ENCODE measurements at places on chromosomes 2 and 18.

DNA sequence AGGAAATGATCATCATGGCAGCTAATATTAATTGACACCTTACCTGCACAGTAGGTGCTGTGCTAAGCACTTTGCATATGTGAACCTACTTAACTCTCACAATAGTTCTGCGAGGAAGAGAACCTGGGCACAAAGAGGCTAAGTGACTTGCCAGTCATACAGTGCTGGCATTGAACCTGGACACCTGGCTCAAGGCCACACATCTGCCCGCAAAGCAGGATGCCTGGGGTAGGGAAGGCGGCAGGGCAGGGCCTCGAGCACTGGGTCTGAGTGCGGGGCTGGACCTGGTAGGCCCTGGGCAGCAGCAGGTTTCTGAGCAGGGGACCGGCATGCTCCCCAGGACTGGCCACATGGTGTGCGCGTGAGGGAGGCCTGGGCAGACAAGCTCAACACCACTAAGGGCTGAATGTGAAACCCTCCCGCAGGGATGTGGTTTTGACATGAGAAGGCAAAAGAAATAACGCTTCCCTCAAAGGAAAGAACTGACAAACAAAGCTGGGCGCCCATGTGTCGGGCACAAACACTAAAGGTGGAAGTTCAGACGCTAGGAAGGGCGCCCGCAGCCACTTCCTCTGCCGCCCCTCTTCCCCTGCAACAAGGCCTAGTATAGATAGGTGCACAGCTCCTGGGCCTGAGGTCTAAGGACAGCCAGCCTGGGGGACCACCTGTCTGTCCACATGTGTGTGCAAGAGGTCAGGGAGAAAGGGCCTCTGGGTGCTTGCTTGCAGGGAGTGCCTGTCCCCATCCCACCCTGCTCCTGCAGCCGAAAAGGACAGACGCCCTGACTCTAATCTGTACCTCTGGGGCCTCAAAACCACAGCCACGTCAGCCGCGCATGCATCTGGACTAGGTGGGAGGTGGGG, 92.5 kb downstream of the ZFP36L2 start:
- DNase-seq, result peak; percentile 49

DNA sequence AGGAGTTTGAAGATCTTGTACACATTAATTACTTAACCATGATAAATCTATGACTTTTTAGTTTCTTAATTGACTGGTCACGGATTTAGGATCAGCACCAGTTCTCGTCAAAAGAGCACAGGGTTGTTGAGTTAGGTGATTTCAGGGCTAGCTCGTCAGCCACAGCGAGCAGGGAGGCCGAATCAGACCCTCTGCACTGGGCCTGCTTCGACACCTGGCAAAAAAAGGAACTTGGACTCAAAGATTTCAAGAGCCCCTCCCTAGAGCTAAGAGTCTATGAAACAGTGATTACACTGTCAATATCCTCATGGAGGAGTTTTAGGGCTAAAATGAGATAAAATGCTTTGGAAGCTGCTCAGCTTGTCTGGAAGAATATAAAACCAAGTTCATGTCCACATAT, 4.6 kb upstream of the SERTAD2 start:
- no peak for DNase-seq

- DNase-seq, result no peak
Observed at GRCh38 chr2:42073739-42074503, 26.1 kb downstream of the PKDCC start.

- no peak for DNase-seq
Observed at GRCh38 chr18:9716780-9717563, 8.9 kb downstream of the RAB31 start.

DNA sequence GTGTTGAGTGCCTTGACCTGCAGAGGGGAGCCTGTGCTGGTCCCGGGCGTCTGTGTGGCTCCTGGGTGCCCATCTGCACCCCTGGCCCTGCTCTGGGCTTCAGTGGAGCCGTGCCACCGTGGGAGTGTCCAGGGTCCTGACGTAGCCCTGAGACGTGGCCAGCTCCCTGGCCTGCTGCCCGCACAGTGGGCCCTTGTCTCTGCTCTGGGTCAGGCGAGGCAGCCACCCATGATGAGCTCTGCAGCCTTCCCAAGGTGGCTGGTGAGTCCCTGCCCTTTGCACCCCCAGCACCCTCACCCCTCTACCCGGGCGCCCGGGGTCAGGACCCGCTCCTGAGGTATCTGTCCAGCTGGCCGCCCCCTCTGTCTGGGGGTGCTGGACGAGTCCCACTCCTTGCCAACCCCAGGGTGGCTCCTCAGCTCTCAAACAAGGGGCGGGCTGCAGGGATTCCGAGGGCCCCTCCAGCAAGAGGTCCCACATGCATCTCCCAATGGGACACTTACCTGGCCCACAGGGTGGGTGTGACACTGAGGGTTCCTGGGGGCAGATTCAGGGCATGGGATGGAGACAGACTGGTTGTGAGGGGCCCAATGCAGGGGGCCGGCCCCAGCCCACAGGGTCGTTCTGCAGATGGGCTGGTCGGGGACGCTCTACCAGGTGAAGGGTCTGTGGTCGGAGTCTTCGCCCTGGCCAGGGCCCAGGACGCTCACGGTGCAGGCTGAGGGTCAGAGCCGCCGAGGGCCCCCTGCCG, 2.4 kb downstream of the NEU4 start:
- DNase-seq, result no peak

DNA sequence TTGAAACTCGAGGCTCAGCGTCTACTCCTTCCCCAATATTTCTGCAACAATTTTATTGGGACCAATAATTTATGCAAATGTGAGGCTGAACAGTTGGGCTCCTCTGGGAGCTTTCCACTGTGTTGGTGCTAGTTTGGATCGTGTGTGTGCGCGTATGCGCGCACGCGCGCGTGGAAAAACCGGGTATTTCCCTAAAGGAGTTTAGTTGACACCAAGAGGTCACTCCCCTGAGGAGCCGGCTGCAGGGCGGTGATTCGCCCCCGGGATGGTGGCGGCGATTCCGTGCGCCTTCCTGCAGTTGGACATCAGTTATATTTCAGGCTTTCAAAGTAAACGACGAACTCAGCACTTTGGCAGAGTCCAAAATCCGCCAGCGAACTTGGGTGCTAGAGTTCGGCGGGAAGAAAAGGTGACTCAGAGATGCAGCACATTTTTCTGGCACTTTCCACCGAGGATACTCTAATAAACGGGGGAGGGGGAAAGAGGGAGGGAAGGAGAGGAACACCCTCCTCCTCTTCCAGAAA, 186.5 kb upstream of the FANCL start:
- peak; percentile 16 for DNase-seq

DNA sequence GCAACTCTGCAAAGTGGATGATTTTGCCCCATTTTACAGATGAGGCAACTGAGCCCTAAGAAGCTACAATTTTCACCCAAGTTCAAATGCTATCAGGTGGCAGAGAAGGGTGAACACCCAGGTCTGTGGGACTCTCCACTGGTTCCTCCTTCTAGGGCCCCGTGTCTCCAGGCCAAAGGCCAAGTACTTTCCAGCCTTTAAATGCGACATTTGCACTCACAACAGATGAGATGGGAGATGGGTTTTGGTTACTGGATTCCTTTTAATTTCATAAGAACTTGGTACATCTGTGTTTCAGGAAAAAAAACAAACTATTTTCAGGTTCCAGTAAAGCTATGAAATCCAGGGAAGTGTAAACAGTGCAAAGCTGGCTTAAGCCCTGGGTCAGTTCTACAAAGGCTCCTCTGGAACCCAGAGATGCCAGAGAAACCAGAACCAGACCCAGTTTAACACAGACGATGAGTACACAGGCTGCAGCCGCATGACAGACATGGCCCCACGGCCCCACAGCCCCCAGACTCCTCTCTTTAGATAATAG, 361.7 kb downstream of the ANAPC1 start:
- DNase-seq, result no peak

- no peak for DNase-seq
Observed at GRCh38 chr2:48540237-48540935, 10.4 kb downstream of the STON1 start.

GRCh38 chr2:38115216-38116032, 39.5 kb upstream of the CYP1B1 start:
- peak; percentile 90 for DNase-seq

- DNase-seq, result no peak
Observed at GRCh38 chr2:137221797-137222492, 456.6 kb downstream of the THSD7B start.

GRCh38 chr2:142707318-142707717, 170.1 kb upstream of the KYNU start:
- DNase-seq, result no peak

DNA sequence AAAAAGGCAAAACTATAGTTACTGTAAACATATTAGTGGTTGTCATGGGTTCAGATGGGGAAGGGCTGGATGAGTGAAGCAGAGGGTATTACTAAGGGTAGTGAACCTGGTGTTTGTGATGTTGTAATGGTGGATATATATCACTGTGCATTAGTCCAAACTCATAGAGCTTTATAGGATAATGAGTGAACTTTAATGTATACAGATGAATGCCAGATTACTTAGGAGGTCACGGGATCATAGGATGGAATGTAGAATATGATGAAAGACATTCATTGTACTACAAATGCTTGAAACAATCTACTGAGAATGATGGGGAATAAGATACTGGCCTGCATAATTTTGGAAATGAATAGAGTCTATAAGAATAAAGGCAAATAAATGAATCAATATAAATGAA, 226.7 kb upstream of the ZNF804A start:
- no peak for DNase-seq

GRCh38 chr2:15506229-15506819, 54.8 kb downstream of the NBAS start:
- DNase-seq, result no peak

- no peak for DNase-seq
Observed at GRCh38 chr2:37460896-37461229, 116.4 kb downstream of the QPCT start.

- no peak for DNase-seq
Observed at GRCh38 chr2:117851969-117852368, 37.5 kb downstream of the DDX18 start.

DNA sequence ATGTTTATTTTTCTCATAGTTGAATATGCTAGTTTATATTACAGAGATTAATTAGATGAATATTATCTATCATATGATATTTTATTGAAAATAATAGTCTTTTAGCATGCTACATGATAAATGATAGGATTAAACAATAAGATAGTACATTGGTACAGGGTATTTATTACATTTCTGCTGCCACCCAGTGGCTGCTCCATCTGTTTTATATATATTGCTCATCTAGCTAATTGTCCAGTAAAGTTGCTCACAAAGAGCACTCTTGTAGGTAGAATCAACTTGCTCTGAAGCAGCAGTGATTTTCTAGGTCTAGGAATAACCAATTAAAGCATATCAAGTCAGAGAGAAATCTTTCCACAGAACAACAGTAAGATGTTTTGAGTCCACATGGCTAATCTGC, 183.3 kb downstream of the ASXL3 start:
- no peak for DNase-seq

DNA sequence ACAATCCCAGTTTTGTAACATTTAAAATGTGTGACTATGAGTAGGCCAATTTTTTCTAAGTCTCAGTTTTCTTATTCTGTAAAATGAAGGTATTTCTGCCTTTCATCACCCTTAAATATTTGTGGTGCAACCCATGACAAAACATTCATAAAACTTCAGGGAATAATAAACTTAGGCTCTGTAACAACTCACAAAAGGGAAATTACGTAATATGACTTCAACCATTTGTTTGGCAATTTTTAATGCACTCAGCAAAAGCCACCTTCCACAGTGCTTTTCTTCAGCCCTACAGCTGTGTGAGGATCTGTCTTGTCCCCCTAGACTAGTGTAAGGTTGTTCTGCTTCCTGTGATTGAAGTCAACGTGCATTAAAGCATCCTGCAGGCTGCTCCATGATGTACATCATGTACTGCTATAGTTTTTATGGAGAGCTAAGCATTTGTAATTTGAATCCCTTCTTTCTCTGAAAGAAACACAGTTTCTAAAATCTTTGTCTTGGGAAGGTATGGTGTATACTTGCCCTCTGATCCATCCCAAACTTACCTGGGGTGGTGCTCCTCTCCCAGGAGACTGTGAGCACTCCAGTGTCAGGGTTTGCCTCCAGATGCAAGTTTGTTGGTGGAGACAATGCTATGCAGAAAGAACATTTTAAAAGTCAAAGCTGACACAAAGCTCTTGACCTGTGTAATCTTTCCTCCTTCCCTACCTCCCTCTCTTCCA, 39.1 kb downstream of the FN1 start:
- DNase-seq, result peak; percentile 65

- DNase-seq, result no peak
Observed at GRCh38 chr2:134073023-134073422, 180.8 kb upstream of the MGAT5 start.

- DNase-seq, result peak; percentile 57
Observed at GRCh38 chr2:8154936-8155335, 526.9 kb upstream of the ID2 start.

DNA sequence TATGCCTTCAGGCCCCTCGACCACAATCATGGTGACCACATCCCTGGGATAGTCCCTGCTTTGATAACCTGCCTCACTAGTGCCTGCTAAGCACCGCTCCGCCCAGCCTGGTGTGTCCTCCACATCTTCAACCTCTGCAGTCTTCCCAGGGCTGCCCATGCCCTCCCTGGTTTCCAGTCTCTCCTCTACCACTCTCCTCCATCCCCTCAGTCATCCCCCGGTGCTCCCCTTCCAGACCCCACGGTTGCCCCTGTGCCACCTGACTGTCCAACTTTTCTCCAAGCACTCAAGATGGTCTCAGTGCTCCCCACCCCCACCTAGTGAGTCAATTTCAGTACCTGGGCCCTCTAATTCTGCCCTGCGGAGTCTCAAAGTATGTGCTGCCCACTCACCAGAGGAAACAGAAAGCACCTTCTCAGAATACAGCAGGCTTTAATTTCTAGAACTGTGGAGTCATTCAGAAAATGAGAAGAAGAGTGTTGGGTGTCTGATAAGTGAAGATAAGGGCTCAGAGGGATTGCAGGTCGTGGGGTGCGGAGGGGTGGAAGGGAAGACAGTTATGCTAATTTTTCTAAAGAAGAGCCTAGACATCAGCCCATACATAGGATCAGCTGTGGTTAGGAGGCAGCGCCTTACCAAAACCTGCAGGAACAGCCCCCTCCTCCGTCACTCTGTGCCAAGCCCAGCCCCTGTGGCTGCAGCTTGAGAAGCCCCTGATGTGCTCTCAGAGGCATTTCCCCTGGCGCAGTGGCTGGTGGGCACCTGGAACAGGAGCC, 53.6 kb upstream of the CAB39 start:
- DNase-seq, result no peak

DNA sequence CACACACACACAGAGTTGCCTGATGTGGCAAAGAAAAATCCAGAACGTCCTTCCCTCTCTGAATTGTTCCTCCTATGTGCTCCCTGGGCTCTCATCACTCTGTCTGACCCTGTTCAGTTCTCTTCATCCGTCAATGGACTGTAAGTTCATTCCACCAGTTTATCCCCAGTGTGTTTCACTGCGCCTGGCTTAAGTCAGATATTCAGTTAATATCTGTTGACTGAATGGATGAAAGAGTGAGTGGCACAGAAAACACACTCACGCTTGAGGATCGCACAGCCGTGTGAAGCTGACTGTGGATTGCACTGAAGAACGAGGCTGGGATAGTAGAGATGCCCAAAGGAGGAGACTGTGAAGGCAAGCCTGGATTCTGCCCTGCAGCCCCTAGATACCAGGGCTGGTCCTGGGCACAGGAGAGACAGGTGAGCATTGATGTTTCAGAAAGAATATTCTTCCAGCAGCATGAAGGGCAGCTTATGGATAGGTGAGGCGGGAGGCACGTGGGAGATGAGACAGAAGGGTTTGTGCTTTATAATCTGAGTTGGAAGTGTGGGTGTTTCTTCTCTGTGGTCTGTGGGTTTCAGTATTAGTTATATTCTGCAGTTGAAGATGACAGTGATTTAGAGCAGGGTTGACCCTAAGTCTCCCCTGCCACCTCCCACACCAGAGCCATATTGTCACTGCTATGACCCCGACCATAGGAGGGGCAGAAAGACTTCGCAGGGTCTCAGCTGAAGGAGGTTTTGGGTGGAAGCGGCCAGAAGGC, 129.9 kb downstream of the SOCS6 start:
- DNase-seq, result no peak

- DNase-seq, result peak; percentile 13
Observed at GRCh38 chr2:28155627-28156026, 237.0 kb upstream of the FOSL2 start.
